NCI-H1092 treated with DMSO at 0.1 percent for 48 hours (cell line): ENCODE measurements at places on chromosomes 2 and 18.

GRCh38 chr2:237039301-237040031, 46.2 kb upstream of the COPS8 start:
- no peak for DNase-seq

DNA sequence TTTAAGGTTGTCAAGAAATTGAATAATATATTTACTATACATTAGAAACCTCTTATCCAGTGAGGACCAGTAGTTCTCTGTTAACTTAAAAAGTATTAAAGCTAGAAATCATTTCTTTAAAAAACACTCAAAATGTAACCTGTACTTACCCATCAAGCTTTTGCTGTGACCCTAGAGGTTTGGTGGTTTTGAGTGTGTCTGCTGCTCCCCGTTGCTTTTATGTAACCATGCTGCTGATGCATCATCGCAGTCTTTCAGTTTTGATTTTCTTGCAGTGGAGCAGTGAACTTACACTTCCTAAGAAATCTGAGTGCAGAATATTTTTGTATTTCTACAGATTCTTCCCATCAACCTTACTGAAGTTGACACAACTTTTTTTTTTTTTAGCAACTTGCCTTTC, 34.2 kb downstream of the MRPS9 start:
- no peak for DNase-seq

- no peak for DNase-seq
Measured at GRCh38 chr2:205270689-205271088, 411.6 kb upstream of the NRP2 start.

- no peak for DNase-seq
Measured at GRCh38 chr2:26459991-26460612, 17.8 kb downstream of the OTOF start.

GRCh38 chr18:24633121-24633520, 172.7 kb downstream of the HRH4 start:
- DNase-seq = no peak

DNA sequence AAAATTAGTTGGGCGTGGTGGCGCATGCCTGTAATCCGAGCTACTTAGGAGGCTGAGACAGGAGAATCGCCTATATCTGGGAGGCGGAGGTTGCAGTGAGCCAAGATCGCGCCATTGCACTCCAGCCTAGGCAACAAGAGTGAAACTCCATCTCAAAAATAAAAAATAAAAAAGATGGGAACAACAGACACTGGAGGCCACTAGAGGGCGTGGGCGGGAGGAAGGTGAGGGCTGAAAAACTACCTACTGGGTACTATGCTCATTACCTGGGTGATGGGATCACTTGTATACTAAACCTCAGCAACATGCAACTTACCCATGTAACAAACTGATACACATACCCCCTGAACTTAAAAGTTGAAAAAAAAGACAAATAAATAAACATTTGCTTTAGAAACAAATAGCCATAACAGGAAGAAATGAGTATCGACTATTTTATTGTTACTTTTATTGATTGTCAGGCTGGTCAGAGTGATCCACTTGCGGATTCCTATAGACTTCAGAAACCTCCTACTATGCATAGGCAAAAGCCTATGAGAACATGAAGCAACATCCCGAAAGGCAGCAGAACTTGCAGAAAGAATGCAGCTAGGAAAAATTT, 61.0 kb downstream of the TMEM163 start:
- DNase-seq = no peak

DNA sequence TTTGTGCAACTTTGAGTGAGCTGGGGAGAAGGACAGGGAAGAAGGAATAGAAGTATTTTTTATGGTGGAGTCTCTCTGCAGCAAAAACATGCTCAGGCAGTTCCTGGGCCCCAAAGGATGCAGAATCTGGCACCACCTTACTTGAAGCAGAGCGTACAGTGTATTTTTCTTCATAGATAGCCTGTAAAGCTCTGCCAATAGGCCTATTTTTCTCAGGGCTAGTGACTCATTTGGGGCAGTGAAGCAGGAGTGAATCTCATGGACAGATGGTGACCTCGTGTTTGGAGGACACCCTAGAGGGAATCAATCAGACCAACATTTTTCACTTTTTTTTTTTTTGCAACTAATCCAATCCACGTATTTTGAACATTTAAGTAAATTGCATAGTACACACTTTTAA, 268.1 kb upstream of the CXCR4 start:
- DNase-seq = no peak

- DNase-seq = no peak
Measured at GRCh38 chr2:121005453-121005852, 269.8 kb downstream of the GLI2 start.

DNA sequence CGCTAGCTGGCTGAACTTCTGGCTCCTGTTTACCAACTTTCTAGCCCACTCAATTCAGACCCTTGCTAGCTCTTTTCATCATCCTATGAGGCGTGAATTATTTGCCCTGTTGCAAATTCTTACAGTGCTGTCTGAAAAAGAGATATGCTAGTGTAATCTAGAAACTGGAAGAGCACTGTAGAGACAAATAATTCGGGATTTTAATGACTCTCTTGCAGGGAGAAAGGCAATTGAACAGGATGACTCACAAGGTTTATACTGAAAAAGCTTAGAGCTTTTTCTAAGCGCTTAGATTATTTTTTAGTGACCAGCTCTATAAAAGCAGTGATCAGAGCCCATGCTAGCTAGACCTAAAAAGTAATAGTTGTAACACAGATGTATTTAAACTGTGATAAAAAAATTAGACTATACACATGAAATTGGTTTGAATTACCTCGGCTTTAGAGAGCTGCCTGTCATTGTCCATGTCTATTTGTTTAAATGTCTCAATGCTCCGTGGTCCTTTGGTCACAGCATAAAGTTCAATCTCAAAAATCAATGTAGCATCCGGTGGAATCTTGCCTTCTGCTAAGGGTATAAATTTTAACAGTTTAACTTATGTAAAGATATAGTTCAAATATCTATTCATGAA, 9.1 kb downstream of the FKBP7 start:
- no peak for DNase-seq

- DNase-seq = no peak
Measured at GRCh38 chr2:1277634-1278033, 135.6 kb upstream of the TPO start.

DNA sequence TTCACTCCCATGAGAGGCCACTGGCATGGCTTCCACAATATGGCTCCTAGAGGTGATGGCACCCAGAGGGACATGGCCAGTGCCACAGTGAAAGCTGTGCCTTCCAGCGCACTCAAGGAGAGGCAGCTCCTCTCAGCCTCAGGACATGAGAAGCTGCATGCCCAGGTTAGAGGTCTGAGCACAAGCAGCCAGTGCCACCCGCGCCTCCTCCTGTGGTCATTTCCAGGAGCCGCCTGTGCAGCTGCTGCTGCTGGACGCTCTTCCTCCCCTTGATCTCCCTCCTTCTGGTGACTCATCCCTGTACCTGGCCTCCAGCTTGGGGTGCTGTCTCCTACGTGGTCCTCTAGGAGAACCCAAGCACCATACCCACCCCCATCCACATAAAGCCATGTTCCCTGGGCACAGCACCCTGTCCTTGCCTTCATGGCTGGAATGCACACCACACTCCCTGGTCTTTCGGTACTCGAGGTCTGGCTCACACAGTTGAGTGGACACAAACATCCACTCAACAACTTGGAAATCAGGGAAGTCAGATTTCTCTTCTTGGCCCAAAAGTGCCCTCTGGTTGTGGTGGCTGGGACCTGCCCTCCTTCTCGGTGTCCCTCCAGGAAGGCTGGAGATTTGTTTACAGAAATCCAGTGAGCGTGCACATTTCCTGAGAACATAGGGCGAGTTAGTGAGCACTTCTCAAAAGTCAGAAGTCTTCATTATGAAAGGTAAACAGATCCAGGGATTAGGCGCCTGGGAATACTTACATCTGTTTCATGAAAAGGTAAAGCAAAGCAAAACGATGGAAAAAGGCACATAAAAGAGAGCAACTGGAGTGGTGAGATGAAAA, 96.7 kb downstream of the EIPR1 start:
- DNase-seq = no peak

- no peak for DNase-seq
Measured at GRCh38 chr18:79516441-79516931, 120.8 kb downstream of the NFATC1 start.

- DNase-seq = no peak
Measured at GRCh38 chr2:109021895-109022300, 32.9 kb upstream of the EDAR start.

GRCh38 chr2:162573288-162573687, 229.4 kb downstream of the GCA start:
- no peak for DNase-seq

- DNase-seq = no peak
Measured at GRCh38 chr2:85871494-85872164, 17.2 kb downstream of the ST3GAL5 start.
